ENCODE measurements at places on chromosomes 4 and X.

DNA sequence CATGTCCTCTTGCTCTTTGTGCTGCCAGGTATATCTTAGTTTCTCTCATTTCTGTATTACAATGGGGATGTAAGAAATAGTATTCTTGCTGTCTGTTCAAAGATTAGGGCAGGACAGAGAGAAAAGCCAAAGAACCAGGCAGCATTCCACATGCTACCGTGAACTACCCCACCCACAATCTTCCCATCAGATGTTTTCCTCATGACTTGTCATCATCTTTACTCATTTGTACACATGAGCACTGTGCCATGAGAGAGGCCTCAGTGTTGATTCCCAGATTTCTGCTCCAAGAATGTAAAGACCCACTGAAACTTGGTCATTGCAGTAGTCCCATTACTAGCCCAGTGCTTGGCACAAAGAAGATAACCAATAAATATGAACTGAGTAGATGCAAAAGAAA is 354.6 kb upstream of the RASGEF1B start:
- no peak for DNase-seq

DNA sequence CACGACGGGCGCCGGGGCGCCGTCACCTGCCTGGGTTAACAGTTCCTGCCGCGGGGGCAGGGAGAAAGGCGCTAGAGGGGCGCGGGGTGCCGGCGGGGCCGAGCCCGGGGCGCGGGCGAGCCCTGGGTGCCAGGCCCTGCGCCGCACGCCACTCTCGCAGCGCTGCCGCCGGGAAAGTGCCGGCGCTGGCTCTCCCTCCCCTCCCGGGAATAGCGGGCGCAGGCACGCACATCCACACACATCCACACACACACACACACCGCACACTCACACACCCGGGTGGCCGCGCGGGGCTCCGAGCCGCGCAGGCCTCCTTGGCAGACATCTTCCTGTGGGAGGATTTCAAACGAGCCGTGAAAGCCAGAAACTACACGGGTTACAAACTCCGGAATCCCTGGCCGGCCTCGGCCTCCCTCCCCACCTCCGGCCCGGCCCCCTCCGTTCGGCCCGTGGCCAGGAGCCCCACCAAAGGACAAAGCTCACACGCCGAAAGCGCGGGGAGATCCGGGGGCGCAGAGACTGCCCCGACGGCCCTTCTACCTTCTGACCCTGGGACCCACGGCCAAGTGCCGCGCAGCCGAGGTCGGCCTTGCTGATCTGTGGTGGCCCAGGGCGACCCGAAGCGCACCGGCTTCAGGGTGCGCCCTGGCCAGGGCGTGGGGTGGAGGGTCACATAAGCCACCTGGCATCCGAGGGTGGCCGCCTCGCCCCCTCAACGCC is 92.3 kb downstream of the BCOR start:
- no peak for DNase-seq

- no peak for DNase-seq
Measured at GRCh38 chr4:14867847-14868246, 134.4 kb upstream of the CPEB2 start.

DNA sequence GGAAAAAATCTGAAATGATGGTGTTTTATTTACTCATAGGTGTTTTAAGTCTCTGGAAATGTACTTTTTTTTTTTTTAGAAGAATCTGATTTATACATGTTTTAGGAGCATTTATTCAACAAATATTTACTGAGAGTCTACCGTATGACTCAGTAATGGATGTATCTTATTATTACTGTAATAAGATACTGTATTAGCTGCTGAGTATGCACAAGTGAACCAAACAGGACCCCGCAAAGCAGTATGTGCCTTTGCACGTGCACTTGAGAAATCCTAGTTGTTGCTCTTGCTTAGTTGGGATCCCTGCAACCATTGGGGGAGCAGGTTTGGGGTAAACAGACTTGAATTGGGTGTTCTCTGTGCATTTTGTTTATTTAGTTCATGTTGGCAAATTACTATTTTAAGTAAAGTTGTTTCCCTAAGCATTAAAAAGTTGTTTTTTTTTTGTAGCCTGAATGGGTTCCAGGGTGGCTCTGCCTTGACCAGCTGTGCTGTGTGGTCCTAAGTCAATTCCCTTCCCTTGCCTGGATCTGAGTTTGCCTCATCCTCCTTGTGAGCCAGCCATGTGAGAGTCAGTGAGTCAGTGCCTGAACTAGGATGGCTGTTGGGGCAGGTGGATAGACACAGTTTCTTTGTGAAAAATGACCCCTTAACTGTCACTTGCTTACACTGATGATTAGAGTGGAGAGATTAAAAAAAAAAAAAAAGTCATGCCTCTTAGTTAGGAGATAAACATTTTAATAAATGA is 27.7 kb downstream of the DCUN1D4 start:
- DNase-seq: no peak

DNA sequence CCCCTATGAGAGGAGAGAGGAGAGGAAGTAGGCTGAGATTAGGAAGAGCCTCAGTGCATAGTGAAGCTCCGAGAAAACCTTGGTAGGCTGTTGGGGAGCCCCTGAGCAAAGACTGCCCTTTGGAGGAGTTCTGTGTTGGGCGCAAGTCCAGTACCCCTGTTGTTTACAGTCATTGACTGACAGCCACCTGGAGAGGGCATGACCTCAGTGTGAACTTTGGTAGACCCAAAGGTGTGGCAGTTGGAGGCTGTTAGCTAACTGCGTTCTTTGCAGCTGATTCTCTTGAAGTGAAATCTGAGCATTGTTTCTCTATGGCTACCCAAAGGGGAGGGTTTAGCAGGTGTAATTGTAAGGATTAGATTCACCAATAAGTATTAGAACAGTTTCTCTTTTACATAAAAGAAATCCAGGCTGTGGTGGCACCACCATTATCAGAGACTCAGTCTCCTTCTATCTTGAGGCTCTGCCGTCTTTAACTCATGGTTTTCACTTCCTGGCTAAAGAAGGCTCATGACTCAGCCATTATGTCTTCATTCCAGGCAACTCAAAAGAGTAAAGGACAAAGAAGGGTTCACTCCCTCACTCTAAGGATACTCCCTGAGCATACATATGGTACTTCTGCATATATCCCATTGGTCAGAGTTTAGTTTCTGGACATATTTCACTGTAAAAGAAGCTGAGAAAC is 33.4 kb downstream of the ANXA3 start:
- DNase-seq: no peak

- DNase-seq: no peak
Measured at GRCh38 chr4:42519803-42520417, 122.6 kb downstream of the SHISA3 start.

DNA sequence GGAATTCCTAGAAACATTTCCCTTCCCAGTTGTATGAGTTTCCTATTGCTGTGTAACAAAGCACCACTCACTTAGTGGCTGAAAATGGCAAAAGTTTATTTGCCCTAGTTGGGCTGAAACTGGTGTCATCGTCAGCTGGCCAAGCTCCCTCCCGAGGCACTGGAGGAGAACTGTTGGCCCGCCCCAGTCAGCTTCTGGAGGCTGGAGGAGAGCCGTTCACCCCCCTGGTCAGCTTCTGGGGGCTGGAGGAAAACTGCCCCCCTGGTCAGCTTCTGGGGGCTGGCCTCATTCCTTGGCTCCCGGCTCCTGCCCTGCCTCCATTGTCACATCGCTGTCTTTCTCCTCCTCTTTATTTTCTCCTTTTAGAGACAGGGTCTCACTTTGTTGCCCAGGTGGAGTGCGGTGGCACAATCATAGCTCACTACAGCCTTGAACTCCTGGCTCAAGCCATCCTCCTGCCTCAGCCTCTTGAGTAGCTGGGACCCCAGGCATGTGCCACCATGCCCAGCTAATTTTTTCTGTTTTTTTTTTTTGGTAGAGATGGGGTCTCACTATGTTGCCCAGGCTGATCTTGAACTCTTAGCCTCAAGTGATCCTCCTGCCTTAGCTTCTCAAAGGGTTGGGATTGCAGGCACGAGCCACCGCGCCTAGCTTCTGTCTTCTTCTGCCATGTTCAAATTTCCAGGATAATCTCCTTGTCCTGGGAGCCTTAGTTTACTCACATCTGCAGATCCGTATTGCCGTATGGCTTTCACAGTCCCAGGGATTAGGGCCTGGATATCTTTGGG is 3.2 kb downstream of the RGS12 start:
- DNase-seq: no peak

DNA sequence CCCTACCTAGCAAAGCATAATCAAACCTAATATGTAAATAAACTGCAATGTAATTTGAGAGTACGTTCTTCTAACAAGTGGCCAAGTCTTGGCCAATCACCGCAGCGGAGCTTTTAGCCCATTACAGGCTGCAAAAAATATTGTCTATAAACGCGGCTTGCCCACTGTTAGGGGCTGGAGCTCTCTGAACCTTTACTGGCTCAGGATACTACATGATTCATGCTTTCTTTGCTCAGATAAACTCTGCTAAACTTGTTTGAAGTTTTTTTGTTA is 990 bp upstream of the HADH start:
- DNase-seq: no peak

- DNase-seq: no peak
Measured at GRCh38 chrX:121479406-121479805, 432.0 kb downstream of the GLUD2 start.

DNA sequence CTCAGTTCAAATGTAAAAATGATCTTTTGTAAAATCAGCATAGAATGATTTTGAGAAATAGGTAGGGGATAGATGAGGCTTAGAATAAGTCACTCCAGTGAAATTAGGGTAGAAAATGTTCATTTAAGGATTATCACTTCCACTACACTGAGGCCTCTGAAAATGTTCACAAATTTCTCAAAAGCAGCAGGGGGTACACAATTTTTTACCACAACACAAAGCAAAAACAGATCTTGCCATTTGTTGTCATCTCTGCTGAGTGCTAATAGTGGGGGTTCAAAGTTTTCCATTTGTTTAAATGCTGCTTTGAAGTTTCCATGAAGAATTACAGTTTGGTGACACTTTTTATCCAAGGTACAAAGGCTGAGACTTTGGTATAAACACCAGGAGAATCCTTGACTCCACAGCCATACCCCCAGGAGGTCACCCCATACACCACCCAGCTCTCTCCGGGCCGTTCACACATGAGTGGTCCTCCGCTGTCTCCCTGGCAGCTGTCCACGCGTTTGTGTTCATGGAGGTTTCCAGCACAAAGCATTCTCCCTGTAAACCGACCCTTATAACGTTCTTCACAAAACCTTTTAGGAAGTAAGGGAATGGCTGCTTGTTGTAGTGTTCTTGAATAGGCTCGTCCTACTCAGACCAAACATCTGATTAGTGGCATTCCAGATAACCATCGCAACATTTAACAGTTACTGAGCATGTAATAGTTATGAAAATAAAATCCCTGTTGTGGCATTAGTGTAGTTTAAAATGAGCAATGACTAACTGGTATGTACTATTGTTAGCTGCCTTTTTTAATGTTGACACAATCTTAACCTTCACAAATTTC is 71.0 kb downstream of the PRSS12 start:
- no peak for DNase-seq

DNA sequence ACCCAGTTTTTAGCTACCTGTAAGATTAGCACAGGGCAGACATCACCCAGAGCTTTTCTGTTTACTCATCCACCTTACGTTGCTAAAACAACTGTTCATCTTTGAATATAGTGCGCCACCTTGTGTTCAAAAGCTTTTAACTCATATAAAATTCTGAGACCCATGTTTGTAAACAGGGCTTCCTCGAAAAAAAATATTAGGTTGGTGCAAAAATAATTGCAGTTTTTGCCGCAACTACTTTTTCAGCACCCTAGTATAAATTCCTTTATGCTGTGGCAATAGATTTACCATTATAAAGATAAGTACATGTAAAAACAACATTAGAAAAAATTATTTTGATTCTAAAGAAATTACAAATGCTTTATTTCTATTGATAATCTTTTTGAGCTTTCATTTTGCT is 147.9 kb downstream of the LRBA start:
- DNase-seq: peak; percentile 26

- no peak for DNase-seq
Measured at GRCh38 chr4:90537491-90537890, 410.3 kb downstream of the CCSER1 start.

GRCh38 chrX:135383249-135383648 is 38.5 kb upstream of the SMIM10L2A start:
- DNase-seq: no peak

DNA sequence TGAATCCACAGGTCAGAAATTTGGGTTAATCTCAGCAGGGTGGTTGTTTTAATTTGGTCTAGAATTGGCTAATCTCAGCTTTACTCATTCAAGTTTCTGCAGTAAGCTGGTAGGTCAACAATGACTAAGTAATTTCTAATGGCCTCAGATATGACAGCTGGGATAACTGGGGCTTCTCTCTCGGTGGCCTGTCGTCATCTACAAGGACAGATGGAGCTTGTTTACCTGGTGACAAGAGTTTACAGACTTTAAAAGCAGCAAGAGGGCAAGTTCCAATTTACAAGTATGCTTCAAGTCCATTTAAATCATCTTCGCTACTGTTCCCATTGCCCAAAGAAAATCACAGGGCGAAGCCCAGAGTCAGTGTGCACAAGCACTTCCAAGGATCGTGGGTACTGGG is 453.9 kb downstream of the PDHA2 start:
- DNase-seq: no peak

DNA sequence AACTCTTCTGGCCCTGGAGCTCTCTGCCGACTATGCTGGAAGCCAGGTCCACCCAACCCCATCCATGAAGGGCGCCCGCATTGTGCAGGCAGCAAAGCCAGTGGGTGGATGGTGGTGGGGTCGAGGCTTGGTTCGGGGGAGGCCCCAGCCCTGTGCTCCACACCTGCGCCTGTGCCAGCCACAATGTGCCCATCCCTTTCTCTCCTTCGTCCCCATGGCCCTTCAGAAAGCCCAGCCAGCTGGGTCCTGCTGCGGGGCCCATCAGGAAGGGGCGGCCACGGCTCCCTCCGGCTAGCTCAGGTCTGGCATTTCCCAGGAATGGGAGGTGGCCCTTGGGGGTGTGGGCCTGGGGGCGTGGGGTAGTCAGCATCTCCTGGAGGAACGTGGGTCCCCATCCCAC is 91.6 kb downstream of the HMX1 start:
- no peak for DNase-seq

DNA sequence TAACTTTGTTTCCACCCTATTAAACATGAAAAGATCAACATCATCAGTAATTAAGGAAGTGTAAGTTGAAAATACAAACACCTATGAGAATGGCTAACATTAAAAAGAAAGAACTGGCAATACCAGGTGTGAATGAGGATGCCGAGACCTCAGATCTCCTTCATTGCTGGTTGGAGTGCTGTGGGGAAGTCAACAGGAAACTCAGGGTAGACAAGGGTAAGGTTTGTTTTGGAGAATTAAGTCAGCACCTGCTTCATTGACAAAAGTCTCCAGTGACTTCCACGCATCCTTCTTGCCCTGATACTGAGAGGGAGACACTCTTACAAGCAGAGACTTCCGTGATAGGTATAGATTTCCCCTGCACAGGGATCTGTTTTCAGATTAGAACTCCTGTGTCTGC is 106.1 kb downstream of the IRF2 start:
- DNase-seq: no peak

DNA sequence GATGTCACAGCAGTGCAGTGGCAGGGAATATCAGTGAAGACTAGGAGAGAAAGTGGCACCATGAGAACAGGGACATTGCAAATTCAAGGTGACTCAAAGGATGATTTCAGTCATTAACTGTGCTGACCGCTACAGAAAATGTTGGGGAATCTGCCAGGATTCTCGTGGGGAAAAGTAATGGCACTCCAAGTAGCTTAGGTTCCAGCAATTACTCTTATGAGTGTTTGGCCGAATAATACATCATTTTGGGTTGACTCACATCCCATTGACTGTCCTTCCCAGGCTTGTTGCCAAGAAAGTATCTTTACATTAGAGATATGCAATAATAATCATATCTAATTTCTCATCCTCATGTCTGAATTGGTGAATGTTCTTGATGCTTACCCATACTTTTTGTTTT is 1411.1 kb upstream of the PCDH7 start:
- no peak for DNase-seq

GRCh38 chr4:26342328-26343037 is 21.7 kb downstream of the RBPJ start:
- peak; percentile 60 for DNase-seq

- DNase-seq: no peak
Measured at GRCh38 chrX:63934160-63934559, 149.1 kb upstream of the ARHGEF9 start.

Measured in epithelial cell of prostate (primary cell).